ENCODE measurements at places on chromosomes 7 and 10.

DNA sequence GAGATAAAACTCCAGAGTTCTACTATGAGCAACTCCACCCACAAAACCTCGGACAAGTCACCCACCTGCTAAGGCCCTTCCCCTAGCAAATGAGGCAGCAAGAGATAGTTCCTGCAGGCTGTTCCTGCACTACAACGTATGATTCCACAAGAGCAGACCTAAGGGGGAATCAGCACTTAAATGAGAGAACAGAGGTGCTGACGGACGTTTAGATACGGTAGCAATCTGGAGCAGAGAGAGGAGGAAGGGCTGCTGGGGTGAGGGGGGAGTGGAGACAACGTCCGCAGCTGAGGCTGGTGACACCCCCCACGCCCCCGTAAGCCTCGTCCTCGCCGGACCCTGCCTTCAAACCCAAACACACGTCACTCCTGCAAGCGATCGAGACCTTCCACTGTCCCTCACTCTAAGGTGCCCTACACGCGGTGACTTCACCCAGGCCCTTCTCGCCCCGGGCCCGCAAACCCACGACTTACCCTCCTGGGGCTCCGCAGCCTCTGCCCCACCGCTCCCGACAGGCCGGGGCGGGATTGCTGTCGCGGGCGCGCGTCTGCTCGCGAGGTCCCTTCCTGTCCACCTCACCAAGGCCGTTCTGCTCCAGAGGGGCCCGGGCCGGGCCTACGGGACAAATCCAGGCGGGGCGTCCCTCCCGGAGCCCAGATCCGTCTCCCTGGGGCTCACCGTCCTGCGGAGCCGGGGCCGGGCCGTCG, 635 bp downstream of the ZNF12 start:
- DNase-seq, result peak; percentile 7

DNA sequence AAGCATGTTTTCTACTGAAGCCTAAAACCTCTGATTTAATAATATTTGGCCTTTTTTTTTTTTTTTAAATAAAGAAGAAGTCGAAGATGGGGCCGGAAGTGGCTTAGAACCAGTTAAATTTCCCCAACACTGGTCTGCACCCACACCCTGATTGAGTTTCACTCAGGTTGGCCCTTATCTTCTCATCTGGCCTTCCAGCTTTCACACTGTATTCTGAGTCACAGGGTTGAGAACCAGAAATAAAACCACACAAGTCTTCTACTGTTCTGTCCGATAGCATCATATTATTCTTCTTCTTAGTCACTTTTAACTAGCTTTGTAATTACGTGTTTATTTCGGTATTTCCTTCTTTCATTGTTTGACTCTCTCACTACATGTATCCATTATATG, 9.9 kb downstream of the ZNF365 start:
- DNase-seq, result peak; percentile 15

GRCh38 chr7:113268757-113269156, 150.4 kb upstream of the SMIM30 start:
- no peak for DNase-seq

DNA sequence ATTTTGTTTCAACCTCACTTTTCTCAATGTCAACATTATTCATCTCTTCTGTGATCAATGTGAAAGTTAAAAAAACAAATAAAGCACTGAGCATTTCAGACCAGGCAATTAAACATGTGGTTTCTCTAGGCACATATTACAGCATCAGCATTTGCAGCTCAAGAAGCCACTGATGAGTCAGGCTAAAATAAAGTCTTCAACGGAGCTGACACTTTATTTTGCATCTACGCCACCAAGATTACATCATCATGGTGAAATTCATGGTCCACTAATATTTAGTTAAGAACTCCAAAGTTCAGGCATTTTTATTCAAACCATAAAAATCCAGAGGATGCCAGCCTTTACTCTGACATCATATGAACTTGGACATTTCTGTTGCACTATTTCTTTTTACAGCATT, 33.0 kb downstream of the MAGI2 start:
- no peak for DNase-seq

GRCh38 chr10:14695847-14696480, 78.7 kb downstream of the FAM107B start:
- no peak for DNase-seq

DNA sequence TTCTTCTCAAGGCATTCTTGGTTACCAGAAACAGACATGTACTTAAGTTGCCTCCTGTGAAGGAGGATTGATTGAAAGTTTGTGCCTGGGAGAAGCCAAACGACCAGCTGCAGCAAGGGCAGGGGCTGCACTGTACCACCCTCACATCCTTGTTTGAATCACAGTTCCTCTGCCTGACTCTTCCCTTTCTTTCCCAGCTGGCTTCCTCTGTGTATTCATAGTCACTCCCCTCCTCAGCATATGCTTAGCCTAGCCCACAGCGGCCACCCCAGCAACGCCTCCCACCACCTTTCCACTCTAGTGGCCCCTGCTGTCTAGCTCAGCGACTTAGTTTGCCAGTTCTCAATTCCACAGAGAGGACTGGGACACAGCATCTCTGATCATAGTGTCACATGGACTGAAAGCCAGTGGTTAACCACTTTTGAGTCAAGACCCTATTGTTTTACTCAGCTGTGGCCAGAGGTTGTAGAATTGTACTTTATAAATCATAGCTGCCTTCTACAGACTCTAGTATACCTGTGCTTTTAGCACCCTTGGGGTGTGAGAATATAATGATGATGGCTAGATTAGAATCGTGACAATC, 643.0 kb downstream of the SUGCT start:
- no peak for DNase-seq

GRCh38 chr10:95793401-95794045, 37.6 kb downstream of the ENTPD1 start:
- DNase-seq, result no peak

GRCh38 chr10:42933448-42934340, 143.2 kb upstream of the RET start:
- no peak for DNase-seq

GRCh38 chr7:135798095-135798494, 49.5 kb upstream of the FAM180A start:
- DNase-seq, result no peak

DNA sequence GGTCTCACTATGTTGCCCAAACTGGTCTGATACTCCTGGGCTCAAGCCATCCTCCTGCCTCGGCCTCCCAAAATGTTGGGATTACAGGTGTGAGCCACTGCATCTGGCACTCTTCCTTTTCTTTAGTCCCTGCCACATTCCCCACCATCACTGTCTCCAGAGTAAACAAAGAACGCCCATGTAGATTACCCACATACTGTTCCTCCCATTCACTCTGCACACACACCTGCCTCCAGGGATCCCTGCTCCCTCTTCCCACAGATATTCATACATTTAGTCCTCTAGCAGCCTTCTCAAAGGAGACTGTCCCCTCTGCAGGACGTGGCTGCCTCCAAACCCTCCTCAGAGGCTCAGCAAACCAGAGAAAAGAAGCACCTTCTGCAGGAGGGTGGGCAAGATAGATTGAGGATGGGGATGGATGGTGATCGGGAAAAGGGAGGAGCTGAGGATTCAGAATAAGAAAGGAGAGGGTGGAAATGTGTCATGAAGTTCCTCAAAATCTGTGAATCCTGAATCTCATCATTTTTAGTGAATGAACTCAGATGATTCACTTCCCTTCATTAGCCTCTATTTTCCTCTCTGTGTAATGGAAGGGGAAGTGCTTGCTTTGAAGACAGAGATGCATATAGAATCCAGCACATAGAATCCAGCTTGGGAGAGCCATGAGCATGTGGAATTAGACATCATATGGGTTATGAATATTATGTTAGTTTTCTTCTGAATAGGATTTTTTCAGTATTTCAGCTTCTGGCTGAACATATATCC, 5.5 kb upstream of the PLAU start:
- no peak for DNase-seq

DNA sequence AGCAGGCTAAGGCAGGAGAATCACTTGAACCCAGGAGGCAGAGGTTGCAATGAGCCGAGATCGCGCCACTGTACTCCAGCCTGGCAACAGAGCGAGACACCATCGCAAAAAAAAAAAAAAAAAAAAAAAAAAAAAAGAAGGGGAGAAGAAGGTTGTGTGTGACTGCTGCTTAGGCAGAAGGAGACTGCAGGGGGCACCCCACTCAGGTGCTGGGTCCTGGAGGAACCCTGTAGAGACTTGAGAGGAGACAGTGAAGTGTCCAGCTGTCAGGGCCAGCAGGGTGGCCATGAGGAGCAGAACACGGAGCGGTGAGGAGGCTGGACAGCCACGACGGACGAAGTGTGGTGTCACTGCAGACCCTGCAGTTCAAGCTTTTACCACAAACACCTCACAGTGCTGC, 99.0 kb upstream of the NMT2 start:
- DNase-seq, result no peak

DNA sequence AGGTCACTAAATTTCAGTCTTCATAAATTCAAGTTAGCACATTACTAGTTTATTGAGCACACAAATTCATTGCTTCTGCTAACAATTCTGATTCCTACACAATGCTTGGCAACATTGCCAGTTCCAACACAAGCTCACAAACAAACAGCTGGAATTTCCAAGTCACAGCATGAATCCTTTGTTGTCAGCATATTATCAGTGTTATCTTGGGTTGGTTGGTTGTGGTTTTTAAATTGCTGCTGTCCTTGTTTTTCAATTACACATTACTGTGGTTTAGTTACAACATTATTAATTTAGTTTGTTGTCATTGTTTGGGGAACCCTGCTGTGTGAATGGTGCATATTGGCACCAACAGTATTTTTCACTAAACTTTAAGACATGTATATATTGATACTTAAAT, 86.0 kb upstream of the ARID5B start:
- DNase-seq, result no peak

GRCh38 chr10:110411047-110411410, 86.7 kb upstream of the DUSP5 start:
- no peak for DNase-seq

- DNase-seq, result no peak
Observed at GRCh38 chr7:132805766-132806165, 229.5 kb upstream of the PLXNA4 start.

- no peak for DNase-seq
Observed at GRCh38 chr7:98355250-98355538, 45.7 kb downstream of the BAIAP2L1 start.

- DNase-seq, result no peak
Observed at GRCh38 chr10:86523348-86523747, 1.8 kb upstream of the WAPL start.

DNA sequence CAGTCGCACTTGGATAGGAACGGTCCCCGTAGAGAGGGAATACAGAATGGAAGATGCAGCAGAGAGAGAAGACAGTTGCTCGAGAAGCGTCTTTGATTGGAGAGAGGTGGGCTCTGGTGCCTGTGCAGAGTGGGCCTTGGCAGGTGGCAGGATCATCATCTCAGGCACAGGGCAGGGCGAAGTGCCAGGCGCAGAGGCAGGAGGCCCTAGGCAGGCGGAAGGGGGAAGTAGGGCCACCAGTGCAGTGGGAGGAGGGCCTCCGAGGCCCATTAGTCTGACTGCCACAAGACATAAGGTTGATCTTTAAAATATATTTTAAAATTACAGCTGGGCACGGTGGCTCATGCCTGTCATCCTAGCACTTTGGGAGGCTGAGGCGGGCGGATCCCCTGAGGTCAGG, 10.1 kb downstream of the CARD11 start:
- DNase-seq, result no peak

- no peak for DNase-seq
Observed at GRCh38 chr7:142331941-142332340, 74.1 kb upstream of the PRSS58 start.
